ENCODE measurements at places on chromosomes 13 and 19.

DNA sequence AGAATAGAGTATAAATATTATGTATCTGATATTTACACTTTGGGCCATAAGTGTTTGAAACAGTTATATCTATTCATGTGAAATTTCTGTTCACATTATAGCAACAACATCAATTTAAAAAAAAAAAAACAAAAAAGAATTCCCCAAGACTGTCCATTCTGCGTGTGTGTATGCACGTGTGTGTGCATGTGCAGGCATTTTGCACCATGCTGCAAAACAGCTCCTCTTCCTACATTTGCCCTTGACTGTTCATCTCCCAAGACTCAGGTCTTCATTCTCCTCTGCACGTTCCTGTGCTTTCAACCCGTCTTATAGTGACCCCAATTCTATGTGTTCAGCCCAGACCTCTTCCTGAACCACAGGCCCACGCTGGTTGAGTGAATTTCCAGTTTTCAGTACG is 149.4 kb downstream of the SHISA2 start:
- DNase-seq: no peak

DNA sequence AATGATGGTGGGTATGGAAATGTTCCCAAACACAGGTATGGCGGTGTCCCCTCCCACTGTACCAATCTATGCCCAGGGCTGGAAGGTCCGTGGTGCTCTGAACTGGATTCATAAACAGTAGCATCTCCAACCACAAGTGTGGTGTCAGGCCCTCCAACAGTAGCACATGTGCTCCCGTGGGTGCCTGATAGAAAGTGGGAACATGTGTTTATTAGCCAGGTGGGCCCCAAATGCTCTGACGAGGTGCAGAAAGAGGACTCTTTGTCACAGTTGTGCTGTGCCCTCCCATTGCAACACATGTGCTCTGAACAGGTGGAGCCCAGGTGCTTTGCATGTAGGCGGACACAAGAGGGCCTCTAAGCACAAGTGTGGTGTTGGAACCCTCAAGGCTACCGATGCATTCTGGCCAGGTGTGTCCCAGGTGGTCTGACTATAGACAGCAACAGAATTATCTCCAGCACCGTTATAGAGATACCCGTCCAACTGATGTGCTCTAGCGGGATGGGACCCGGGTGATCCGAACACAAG is 75.4 kb upstream of the ZNF30 start:
- no peak for DNase-seq

GRCh38 chr13:91174886-91175501 is 172.5 kb upstream of the MIR17HG start:
- no peak for DNase-seq

DNA sequence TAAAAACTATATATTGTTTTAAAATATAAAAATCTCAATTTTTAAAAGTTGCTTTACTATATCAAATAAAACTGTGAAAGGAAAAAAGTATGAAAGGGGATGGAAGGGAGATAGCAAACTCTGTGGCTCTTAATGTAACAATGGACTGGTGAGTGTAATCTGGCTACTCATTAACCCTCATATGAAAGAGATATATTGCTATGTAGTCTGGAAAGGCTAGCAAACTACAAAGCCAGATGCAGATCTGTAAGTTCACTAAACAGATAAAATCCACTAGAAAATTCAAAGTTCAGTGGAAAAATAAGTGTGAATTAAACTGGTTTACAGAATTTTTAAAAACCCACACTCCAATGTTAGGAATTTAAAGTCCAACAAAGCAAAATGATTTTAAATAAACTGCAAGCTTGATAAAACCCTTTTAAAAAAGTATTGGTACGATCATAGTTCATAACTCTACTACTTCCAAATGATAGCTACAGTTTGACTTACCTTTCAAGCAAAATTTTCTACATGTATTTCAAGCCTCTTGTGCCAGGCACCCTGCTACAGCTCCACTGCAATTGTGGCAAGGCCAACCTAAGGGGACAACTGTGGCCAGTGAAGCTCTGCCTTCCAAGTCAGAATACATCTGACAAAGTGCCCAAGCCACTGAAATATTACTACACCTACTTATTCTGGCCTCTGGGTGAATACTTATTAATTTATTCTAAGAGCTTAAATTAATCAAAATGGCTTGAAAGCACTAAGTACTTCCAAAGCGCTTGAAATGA is 647 bp upstream of the ELF1 start:
- DNase-seq: no peak

DNA sequence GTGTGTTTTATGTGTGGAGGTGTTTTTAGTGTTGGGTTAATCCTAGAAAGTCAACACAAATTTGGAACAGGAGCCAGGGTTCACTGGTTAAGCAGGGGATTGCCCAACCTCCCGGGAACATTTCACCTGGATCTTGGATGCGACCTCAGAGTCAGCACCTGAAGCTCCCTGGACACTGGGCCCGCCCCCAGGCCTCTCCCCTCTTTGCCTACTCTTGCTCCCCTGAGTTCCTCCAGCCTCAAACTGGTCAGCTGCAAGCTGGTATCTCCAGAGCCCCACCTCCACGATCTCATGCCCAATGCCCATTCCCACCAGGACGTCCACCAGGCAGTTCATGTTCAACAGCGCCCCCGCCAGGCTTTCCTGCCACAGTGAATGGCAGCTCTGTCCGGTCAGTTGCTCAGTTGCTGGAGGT is 9.7 kb downstream of the HSD17B14 start:
- DNase-seq: no peak

- no peak for DNase-seq
Measured at GRCh38 chr13:45207319-45207718, 6.5 kb upstream of the KCTD4 start.

DNA sequence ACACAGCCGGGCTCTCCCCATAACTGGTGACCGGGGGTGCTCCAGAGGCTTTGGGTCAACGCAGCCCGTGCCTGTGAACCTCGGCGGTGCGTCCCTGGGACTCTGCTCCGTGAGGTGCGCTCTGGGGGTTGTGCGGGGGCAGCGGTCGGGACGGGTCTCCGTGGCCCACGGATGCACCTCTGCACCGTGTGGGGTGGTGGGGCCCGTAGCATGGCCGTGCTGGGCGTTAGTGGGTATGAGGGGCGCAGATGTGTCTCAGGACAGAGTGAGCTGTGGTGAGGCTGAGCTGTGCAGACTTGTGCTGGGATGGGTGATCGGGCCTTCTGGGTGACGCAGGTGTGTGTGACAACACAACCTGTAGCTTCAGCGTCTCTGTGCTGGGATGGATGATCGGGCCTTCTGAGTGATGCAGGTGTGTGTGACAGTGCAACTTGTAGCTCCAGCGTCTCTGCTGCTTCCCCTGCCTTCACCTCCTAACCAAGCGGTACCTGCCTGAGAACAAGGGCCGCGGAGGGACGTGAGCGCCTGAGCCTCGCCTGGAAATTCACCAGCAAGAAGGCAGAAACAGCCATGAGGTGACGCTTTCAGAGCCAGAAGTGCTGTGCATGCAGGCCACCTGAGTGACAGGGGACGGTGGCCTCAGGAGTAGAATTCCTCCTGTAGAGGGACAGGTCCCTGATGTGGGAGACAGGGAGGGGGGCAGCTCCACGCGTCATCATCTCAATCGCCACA is 599 bp downstream of the ZNF331 start:
- no peak for DNase-seq

DNA sequence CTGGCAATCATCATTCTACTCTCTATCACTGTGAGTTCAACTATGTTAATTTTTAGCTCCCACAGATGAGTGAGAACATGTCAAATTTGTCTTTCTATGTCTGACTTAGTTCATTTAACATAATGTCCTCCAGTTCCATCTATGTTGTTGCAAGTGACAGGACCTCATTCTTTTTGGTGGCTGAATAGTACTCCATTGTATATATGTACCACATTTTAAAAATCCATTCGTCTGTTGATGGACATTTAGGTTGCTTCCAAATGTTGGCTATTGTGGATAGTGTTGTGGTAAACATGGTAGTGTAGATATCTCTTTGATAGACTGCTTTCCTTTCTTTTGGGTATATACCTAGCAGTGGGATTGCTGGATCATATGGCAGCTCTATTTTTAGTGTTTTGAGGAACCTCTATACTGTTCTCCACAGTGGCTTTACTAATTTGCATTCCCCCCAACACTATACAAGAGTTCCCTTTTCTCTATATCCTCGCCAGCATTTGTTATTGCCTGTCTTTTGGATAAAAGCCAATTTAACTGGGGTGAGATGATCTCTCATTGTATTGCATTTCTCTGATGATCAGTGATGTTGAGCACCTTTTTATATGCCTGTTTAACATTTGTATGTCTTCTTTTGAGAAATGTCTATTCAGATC is 124.1 kb downstream of the PCCA start:
- no peak for DNase-seq

DNA sequence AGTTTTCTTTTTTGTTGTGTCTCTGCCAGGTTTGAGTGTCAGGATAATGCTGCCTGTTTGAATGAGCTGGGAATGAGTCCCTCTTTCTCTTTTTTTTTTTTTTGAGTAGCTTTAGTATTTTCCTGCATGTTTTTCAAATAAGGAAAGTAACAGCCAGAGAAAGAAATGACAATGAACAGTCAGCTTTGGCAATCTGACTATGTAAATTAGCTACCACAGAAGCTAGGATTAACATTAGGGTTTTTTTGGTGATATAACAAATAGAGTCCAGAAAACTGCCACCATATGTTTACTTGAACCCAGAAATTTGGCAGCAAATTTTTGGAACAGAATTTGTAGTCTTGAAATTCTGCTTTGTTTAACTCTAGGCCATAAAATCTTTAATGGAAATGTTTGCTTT is 50.5 kb downstream of the SGCG start:
- no peak for DNase-seq

- DNase-seq: no peak
Measured at GRCh38 chr13:95568131-95568530, 15.6 kb downstream of the CLDN10 start.

- DNase-seq: no peak
Measured at GRCh38 chr19:13742756-13743155, 21.6 kb upstream of the MRI1 start.

DNA sequence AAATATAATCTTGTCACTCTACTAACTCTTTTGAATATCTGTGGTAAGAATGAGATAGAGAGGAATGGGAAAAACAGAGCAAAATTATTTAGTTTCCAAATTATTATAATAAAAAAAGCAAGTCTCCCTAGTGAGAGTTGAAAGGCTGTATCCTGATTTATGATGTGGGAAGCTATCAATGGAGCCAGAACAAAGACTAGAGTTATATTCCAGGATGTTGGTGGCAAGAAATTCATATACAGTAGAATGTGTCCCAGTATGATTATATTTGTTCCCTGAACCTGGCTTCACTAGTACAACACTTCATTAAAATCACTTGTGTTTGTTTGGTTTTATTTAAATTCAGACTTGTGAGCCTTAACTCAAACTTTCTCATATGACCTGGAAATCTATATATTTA is 630.3 kb downstream of the GPC5 start:
- DNase-seq: no peak

- DNase-seq: no peak
Measured at GRCh38 chr13:27971236-27971645, 2.1 kb upstream of the CDX2 start.

- no peak for DNase-seq
Measured at GRCh38 chr19:49194408-49194807, 36.8 kb downstream of the TRPM4 start.

- no peak for DNase-seq
Measured at GRCh38 chr13:97302611-97303010, 80.5 kb downstream of the MBNL2 start.

GRCh38 chr19:35883882-35884281 is 15.5 kb downstream of the APLP1 start:
- no peak for DNase-seq

DNA sequence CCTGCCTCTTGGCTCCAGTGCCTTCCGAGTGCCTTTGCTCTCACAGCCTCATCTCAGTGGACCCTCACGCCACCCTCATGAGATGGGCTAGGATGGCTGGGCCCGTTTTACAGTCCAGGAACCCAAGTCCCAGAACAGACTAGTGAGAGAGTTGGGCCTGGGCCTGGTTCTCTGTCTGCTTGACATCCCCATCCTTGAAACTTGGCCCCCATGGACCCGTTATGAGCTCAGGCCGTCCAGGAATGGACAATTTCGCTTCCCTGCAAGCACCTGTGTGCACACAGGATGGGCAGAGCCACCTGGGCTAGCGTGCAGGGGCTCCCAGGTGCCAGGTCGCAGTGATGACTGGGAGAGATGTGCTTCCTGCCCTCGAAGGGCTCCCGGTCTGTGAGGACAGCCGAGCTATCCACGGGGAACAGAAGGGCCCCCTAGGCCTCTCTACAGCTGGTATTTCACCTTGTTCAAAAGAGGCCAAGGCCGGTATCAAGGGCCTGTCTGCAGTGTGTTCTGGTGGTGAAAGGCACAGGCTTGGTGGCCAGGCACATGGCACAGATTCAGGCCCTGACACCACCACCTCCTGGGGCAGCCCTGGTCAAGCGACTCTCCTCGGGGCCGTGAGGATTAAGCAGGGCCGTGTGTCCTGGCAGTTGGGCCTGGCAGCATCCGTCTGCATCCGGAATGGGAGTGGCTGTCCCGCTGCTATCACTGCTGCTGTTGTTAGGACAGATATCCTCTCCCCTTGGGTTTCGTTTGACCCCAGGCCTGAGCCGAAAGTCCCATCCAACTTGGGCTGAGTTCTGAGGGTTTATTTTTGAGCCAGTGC is 38.9 kb downstream of the CAPN12 start:
- no peak for DNase-seq

GRCh38 chr19:19347401-19348110 is 26.9 kb downstream of the MAU2 start:
- DNase-seq: no peak

- no peak for DNase-seq
Measured at GRCh38 chr19:34595683-34596082, 81.3 kb downstream of the SCGB2B2 start.

DNA sequence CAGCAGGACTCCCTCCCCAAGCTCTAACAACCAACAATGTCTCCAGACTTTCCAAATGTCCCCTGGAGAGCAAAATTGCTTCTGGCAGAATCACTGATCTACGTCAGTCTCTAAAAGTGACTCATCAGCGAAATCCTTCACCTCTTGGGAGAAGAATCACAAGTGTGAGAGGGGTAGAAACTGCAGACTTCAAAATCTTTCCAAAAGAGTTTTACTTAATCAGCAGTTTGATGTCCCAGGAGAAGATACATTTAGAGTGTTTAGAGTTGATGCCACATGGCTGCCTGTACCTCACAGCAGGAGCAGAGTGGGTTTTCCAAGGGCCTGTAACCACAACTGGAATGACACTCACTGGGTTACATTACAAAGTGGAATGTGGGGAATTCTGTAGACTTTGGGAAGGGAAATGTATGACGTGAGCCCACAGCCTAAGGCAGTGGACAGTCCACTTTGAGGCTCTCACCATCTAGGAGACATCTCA is 6.2 kb upstream of the CEACAM5 start:
- no peak for DNase-seq

DNA sequence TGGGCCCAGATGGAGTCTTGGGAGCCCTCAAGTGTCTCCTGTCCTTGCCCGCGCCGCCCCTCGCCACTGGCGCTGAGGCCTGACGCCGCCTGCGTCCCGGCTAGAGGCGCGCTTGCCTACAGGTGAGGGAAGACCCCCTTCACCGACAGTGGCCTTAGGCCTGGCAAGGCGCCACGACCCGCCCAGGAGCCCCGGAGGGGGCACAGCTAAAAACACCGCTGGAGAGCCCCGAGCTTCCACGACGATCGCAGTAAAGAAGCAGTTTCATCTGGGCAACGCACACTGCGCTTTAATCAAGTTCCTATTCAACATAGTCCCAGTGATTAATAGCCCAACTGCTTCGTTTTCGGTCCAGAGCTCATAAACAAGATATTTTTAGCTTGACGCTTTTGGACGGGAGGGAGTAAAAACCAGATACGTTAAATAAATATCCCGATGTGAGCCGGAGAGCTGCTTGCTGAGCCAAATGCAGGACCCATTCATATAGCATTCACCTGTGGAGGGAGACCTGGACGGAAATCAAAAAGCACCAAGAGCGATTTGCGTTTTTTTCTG is 1.5 kb upstream of the CEBPA start:
- no peak for DNase-seq
